ENCODE measurements at places on chromosomes 6 and 20.

GRCh38 chr6:92688342-92688741, 731.0 kb downstream of the EPHA7 start:
- no peak for DNase-seq

DNA sequence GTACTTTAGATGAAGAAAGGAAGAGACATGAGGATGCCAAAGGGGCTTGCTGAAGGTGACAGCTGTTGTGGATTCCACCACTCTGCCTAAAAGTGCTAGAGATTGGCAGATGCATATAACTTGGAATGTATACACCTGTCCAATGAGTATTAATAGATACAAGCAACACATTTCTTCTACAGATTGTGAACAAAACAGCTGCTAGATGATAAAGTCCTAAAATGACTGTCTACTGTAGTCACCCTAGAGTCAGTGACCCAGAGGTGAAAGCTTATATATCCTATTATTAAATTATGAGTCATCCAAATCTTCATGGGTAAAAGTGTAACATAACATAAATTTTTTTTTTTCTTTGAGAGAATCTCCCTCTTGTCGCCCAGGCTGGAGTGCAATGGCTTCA, 5.2 kb downstream of the RNF217 start:
- DNase-seq, result no peak

DNA sequence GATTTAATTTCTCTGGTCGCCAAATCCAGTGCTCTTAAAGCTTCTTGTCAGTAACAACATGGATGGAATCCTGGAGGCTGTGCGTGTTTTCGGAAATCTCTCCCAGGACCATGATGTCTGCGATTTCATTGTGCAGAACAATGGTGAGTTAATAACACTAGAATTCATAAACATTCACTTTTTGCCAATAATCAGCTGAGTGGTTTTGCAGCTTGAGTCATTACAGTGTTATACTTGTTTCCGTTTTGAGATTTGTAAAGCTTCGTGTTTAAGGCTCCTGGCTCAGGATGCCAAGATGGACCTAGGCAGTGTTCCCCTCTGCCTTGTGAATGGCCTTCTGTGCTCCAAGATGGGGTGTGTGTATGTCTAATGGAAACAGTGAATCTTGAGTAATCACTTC, 113.8 kb downstream of the ARMC2 start:
- no peak for DNase-seq

DNA sequence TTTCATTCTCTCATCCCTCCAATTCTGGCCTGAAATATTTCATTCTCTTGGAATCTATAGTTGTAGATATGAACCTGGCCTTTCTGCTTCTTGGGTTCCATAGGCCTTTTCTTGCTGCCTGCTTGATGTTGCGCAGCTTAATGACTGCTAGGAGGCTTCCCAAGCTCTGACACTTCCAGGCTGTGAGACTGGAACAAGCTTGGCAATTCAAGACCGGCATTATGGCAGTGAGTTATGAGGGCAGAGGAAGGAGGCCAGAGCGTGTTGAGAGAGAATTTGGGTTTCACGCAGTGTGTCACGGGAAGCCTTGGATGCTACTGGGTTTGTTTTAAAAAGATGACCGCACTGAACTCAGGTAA, 948 bp upstream of the DNAJC5 start:
- DNase-seq, result no peak

DNA sequence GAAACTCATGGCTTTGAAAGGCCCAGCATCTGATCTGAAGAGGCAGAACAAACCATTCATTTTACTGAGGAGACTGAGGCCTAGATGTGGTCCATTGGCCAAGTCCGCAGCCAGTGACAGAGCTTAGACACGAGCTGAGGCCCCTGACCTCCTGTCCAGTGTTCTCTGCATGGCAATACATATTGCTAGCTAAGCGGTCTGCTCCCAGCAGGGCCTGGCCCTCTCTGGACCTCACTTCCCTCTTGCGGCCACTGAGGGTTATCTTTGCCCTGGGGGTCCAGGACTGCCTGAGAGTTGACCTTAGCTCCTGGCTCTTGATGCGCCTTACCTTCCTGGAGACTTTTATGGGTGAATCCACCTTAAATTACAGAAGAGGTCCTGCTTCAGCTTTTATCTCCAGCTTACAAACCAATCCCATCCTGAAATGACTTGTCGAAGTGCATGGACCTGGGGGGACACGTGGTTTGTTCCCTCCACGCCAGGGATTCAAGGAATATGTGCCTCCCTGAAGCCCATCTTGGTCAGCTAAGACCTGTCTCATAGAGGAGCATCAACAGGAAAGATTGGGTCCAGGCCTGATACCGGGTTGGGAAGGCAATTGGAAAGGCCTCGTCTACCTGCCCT, 75.6 kb downstream of the CNBD2 start:
- no peak for DNase-seq

GRCh38 chr20:2741463-2741862, 48.9 kb downstream of the EBF4 start:
- DNase-seq, result no peak

DNA sequence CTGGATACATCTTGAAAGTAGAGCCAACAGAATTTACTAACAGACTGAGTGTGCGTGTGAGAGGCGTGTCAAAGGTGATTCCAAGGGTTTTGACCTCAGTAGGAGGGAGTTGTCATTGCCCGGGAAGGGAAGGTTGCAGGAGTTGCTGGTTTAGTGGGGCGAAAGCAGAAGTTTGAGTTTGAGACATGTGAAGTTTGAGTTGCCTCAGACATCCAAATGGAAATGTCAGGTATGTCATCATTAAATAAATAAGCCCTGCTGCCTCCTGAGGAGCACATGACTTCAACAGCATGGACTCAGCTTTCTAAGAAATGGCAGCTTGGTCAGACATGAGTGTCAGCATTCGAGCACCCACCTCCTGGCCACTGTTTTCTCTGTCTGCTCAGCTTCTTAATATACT, 26.6 kb upstream of the TGM2 start:
- no peak for DNase-seq

DNA sequence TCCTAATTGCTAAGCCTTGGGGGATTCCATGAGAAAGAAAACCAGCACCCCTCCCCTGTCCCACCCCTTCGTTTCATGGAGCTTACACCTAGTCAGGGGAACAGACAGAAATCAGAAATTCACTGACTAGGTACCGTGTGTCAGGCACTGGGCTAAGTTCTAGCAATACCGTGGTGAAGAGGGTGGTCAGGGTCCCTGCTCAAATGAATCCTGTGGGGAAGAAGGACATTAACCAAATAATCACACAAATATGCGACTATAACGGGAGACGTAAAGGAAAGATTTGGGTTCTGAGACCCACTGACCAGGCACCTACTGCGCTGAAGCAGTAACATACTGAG, 65.1 kb upstream of the TOP1 start:
- DNase-seq, result no peak

DNA sequence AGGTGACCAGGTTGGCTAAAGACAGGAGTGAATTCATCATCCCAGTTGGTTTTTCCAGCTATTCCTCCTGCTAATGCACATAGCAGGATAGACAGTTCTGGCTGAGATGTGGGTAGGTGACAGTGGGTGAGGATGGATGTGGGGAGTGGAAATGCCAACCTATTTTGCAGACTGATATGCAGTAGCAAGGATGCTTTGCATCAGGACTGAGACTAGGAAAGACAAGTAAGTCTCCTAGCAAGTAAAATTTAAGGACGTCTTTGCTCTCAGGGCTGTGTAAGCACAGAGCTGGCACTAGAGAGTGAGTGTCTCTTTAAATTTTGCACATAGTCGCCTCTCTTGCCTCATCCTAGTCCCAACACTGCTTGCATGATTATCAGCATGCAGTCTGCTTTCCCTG, 368.1 kb upstream of the PLCB4 start:
- DNase-seq, result no peak

DNA sequence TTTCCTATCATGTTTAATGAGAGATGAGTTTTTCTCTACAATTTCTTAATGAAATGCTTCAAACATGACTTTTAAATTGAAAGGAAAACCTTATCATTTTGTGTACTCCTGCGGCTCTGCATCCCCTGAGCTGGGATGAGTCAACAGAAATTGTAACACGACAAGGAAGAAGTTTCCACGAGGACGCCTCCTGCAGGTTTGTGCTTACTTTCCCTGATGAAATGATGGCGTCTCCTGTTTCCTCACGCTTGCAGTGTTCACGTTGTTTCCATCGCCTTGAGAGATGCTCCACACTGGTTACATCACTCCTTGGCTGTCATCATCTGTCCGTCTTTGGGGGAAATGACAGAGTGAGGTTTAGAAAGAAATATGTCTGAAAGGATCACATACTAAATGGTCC, 233.7 kb upstream of the ZFP64 start:
- no peak for DNase-seq
